Dermis microvascular lymphatic vessel endothelial cell (primary cell): ENCODE measurements at places on chromosomes 1 and 21.
A peak's percentile ranks its signal among the peaks of the same experiment; 100 is the strongest.

GRCh38 chr1:2948751-2949680 lies 72.3 kb upstream of the ACTRT2 start:
- no peak for DNase-seq

DNA sequence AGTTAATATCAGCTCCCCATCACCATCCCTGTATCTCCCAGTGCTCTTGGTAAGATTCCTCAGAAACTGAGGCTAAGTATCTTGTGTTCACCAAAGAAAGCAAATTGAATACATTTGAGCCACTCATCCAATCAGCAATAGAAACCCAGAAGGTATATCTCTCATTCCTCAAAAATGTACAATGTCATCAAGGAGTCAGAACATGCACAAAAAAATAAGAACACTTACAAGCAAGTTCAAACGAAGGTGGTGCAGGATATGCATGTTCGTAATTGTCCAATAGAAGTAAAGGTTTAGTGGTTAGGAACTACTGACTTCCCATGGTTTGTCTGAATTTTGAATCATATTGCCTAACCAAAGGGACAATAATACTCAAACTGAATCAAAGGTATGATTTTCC lies 24.3 kb downstream of the RXRG start:
- no peak for DNase-seq

DNA sequence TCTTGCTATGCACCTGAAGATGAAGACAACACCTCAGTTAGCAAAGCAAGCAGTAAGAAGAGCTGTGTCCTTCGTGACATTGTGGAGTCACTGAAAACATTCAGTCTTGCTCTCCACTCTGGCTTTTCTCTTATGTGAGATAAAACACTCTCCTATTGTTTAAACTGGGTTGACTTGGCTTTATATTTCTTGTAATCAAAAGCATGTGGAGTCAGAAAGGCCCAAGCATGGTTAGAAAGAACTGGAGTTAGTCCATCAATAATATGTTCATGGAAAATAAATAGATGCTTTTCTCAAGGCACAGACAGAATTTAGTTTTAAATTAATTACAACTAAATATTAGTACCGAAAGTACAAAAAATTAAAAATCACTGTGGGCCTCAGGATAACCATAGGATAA lies 61.7 kb downstream of the UBE2U start:
- no peak for DNase-seq

- peak; percentile 7 for DNase-seq
Measured at GRCh38 chr1:241998412-241998921, 431 bp downstream of the MAP1LC3C start.

- DNase-seq = no peak
Measured at GRCh38 chr1:165857046-165857801, 29.8 kb downstream of the UCK2 start.

DNA sequence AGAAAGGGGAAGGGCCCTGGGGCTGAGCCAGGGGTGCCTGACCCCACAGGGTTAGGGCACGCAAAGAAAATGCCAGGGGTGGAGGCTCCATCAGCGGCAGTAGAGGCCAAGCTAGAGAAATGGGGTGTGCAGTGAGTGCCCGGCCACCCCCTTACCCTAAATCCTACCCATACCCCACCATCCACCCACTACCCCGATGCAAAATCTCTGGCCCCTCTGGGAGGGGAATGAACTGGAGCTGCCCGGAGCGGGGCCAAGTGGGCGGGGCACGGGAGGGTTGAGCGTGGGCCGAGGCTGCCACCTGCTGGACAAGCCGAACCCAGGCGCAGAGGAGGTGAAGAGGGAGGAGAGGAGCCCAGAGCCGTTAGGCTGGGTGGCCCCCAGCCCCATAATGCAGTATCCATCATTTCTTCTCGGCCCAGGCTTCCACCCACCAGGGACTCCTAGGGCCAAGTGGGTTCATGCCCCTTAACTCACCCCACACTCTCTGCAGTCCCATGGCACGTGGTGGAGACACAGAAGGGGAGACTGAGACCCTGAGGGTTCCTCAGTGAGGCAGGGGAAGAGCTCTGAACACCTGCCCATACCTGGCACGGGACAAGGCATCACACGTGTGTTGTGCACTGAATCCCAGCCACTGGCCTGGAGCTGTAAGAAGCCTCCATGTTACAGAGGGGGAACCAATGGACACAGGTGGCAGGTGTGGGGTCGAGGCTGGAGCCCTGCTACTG lies 1.4 kb upstream of the C1QC start:
- peak; percentile 9 for DNase-seq

GRCh38 chr1:200038325-200038980 lies 10.9 kb downstream of the NR5A2 start:
- no peak for DNase-seq

DNA sequence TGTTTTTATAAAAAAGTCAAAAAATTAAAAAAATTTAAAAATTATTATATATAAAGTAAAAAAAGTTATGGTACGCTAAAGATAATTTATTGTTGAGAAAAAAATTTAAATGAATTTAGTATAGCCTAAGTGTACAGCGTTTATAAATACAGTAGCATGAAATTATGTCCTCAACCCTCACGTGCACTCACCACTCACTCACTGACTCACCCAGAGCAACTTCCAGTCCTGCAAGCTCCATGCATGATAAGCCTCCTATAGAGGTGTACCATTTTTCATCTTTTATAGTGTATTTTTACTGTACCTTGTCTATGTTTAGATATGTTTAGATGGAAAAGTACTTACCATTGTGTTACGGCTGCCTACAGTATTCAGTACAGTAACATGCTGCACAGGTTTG lies 5.1 kb downstream of the DISC1 start:
- no peak for DNase-seq

GRCh38 chr1:22404486-22404885 lies 47.2 kb upstream of the ZBTB40 start:
- DNase-seq = no peak

DNA sequence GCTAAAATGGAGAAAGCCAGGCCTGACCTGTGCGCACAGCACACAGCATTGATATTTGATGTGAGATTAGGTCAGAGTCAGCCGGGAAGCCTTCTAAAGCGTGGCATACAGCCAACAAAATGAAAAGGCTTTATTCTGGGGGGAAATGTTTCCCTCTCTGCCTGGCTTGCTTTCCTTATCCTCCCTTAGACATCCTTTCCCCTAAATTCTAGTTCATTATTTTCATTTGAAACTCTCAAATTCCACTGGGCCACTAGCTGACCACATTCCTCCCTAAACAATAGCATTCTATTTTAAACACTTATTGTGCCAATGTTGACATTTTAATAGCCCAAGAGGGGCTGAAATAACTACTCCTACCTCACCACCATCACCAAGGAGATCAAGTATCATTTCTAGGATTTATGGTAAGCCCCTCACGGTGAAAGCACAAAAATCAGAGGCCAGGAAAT lies 49.4 kb downstream of the LEPR start:
- peak; percentile 23 for DNase-seq

DNA sequence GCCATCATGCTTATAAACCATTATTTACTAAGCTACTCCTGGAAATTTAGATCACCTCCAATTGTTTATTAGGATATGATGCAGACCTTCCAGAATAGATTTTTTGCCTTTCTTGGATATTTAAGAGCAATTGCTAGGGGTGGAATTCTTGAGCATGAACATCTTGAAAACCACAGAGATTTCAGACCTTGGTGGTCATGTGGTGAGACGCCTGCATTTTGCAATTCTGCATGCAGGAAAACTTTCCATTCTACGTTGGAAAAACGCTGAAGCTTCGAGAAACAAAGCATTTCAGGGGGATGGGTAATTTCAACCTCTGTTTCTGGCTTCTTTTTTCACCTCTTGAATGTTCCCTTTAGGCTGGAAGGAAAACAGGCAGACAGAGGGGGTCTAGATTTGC lies 596.3 kb downstream of the KIF26B start:
- DNase-seq = no peak

- DNase-seq = peak; percentile 94
Measured at GRCh38 chr1:16215882-16216753, 3.7 kb upstream of the ARHGEF19 start.

DNA sequence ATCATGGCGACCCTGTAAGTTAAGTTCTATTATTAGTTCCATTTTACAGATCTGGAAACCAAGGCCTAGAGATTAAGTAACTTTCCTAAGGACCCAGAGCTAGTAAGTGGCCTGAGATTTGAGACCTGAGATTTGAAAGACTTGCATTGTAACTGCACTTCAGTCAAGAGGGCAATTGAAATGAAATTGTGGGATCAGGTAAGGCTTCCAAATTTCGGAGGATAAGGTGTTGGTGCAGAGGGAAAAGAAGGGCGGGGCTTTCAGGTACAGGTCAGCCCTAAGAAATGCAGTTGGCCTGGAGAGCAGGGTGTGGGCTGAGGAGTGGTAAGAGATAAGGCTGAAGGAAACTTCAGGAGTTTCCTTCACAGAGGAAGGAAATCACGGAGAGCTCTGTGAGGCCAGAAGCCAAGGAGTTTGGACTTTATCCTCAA lies 51.1 kb downstream of the SLC16A1 start:
- no peak for DNase-seq
